ENCODE measurements at places on chromosomes 11 and 22.

DNA sequence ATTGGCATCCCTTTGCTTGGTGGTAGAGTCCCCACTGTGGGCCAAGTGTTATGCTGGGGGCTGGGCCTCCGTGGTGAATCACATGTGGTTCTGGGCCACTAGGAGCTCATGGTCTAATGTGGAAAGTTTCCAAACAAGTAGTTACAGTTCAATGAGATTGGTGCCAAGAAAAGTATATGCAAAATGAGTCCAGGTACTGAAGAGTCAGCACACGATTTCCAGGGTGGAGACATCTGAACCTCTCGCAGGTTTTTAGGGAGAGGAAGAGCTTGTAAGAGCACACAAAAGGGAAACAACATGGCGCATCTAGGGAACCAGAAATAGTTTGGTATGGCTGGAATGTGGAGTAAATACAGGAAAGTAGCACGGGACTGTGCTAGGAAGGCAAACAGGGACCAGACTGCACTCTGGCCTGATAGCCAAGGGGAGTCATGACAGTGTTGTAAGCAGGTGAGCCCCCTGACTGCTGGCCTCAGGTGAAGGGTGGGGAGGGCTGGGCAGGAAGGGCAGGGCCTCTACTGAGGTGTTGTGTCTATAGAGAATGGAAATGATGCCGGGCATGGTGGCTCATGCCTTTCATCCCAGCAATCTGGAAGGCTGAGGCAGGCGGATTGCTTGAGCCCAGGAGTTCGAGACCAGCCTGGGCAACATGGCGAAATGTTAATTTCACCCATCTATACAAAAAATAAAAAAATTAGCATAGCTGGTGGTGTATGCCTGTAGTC is 12.6 kb downstream of the POLR2F start:
- DNase-seq, result no peak

DNA sequence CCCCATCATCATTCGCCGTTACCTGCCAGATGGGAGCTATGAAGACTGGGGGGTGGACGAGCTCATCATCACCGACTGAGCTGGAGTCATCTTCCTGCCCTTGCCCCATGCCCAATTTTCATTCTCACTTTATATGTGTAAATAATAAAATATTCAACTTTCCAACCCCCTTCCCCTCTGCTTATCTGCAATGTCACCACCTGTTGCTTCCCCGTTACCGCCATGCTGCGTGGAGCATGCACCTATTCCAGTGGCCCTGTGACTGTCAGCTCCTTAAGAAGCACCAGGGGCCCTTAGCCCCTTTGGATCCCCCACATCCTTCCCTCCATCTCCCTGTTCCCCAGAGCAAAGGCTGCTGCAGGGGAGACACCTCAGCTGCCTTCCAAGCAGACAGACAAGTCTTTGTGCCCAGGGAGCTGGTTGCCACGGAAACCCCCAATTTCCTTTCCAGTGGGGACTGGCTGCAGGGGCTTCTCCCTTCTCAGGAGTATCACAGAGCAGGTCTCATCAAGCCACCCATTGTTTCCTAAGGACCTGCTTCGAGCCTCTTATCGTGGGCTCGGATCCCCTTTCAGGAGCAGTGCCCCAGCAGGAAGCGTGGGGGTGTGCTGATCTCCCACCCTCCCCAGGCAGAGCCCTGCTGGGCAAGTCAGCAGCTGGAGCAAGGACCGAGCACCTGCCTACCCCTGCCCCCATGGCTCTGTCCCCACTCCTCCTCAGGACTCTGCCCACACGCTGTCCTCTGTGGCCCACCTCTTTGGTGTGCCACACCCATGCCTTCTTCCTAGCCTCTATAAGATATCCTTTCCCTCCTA is 14.3 kb downstream of the POLR2F start:
- no peak for DNase-seq

DNA sequence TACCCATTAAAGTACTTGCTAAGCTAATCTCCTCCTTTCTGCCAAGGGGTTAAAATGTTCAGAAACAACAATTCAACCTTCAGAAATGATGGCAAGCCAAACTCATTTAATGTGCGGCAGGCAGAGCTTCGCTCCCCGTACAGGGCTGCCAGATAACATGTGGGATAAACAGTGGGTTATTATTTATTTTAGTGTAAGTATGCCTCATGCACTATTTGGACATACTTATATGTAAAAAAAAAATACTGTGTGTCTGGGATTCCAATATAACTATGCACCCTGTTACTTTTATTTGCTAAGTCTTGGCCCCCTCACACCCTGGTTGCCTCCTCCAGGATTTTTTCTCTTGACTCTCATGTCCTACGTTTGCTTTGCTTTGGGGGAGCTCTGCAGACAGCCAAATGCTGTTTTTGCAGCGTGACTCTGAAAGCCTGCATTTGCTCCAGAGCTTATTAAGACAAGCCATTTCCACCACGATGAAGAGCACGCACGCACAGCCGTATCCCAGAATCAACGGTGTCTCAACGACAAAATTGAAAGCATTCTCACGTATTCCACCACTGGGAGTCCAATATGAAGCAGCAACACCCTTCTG is 86.5 kb upstream of the SHANK2 start:
- DNase-seq, result no peak

- DNase-seq, result no peak
These were observed 17.6 kb upstream of the PARVA start for GRCh38 chr11:12359761-12360160.

- no peak for DNase-seq
These were observed 89.1 kb upstream of the ARHGAP20 start for GRCh38 chr11:110801328-110801727.

DNA sequence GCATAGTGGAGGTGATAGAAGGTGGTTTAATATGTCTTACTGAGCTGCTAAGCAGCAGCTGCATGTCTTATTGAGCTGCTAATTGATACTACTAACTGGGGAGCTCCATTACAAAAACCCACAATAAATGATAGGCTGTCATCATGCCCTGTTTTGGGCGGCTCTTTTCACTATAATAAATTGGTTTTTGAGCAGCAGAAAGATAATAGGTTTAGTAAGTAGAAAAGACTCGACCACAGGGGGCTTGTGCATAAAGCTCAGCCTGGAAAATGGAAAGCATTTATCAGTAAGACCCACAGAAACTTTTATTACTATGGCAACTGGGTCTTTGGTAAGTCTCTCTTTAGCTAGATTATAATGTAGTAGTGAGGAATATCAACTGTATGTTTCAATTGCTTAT is 117.6 kb downstream of the LDLRAD3 start:
- DNase-seq, result no peak

DNA sequence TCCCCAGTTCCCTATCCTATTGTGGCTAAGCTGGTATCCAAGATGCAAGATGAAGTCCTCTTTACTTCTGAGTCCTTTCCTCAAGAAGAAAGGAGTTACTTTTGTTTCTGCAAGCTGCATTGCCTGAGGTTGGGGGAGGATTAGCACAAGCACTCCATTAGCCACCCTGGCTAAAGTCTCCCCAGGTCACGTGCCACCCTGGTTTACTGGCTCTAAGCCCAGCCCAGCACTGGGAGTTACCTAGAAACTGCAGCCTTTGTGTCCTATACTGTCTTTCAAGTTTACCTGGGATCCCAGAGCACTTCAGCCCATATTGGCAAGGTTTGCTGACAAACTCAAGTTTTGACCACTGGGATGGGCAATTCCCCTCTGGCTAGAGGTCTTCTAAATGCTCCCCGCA is 78.4 kb upstream of the DBX1 start:
- no peak for DNase-seq

DNA sequence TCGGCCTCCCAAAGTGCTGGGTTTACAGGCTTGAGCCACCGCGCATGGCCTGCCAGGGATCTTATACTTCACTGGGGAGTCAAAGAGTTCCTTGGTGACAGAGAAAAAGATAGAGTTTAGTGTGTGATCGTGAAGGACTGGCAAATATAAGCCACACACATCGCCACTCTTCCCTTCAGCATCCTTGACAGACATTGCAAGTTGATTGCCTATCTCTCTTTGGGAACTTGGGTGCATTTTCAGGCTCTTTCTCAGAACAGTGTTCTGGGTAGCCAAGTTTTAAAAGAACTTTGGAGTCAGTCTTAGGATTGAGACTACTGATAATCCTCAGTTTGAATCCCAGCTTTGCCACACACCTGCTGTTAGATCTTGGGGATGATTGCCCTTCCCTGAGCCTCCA is 19.8 kb downstream of the MIAT start:
- no peak for DNase-seq

- no peak for DNase-seq
These were observed 67.3 kb upstream of the GRK3 start for GRCh38 chr22:25497181-25497641.

DNA sequence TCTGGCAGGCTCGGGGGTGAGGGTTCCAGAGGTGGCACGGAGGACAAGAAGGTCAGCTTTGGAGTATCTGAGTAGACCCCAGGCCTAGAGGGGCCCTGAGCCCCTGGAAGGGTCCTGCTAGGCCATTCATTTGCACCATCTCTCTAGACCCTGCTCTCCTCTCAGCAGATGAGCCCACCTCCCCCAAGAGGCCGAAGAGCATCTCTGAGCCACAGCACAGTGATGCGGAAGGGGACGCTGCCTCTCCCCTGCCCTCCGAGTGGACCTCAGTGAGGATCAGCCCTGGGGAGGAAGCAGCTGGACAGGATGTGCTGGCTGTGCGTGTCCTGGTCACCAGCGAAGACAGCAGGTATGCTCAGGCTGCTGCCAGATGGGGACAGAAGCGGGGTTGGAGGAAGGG is 101.6 kb upstream of the PARVA start:
- no peak for DNase-seq

DNA sequence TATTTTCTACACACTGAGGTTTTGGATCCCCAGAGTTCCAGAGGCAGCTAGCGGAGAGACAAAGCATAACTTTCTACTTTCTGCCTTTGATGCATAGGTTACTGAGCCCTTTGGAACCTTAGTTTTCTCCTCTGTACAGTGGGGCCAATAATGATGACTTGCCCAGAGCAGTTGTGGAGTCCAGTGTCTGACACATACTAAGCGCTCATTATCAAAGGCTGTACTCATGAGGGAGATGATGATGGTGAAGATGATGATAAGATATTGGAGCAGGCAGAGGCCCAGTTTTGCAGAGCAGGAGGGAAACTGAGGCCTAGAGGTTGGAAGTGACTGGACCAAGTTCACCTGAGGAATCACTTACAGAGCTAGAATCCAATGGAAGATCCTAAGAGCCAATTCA is 458.0 kb downstream of the MIAT start:
- no peak for DNase-seq

- DNase-seq, result no peak
These were observed 203.4 kb downstream of the KIF18A start for GRCh38 chr11:27904358-27905055.

DNA sequence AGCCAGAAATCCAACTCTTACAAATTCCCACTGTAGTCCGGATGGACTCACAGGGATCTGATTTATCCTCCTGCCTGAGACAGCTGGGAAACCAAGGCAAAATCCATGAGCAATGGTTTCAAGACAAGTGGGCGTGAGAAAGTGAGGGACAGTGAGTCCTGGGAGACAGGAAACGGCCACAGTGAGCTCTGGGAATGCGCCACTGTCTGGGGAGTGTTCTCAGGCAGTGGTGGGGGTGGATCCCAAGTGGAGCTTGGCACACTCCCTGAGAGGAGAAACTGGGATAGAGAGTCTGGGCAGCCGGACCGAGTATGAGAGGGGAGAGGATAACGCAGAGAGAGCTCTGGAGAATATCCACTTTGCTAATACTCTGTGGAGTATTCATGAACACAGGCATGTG is 9.8 kb downstream of the IL17REL start:
- DNase-seq, result no peak

DNA sequence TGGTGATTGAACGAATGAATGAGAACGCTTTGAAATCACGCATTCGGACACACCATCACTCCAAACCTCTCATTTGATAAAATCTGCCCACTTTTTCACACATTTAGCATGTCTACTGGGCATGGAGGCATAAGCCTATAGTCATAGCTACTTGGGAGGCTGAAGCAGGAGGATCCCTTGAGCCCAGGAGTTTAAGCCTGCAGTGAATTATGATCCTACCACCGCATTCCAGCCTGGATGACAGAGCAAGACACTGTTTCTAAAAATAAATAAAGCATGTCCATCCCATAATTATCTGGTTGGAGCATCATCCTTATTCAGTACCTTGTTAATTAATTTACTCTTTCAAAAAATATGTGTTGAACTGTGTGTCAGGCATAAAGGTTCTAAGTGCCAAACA is 3.3 kb upstream of the PICALM start:
- DNase-seq, result no peak

- DNase-seq, result no peak
These were observed 74.5 kb upstream of the LUZP2 start for GRCh38 chr11:24422376-24422775.

DNA sequence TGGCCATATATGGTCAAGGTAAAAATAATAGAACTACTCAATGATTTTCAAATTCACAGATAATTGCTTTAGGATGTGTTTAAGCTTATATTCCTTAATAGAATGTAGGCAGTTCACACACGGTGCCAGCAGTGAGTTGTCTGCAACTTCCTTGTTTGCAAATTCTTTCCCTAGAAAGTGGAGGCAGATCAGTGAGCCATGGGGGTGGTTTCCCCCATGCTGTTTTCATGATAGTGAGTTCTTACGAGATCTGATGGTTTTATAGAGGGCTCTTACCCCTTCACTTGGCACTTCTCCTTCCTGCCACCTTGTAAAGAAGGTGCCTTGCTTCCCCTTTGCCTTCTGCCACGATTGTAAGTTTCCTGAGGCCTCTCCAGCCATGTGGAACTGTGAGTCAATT is 111.8 kb upstream of the LMO1 start:
- no peak for DNase-seq

- no peak for DNase-seq
These were observed 722 bp upstream of the GUCY1A2 start for GRCh38 chr11:107018902-107019493.

DNA sequence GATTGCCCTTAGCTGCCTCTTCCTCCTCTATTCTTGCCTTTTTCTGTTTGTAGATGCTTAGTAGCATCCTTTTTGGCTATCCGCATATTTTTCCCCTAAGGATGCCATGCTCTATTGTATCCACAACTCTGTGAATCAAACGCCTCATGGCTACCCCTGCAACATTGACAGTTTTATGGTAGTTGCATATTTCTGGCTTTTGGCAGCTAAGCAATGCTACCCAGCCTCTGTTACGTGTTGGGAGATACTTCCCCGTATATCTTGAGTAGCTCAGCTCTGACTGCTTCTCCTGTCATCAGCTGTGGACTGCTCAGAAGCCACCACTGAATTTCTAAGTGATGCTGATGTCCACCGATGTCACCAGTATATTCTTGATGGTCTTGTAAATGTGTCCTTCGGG is 15.1 kb upstream of the SLC3A2 start:
- no peak for DNase-seq
